ENCODE measurements at places on chromosomes 11 and 22.

DNA sequence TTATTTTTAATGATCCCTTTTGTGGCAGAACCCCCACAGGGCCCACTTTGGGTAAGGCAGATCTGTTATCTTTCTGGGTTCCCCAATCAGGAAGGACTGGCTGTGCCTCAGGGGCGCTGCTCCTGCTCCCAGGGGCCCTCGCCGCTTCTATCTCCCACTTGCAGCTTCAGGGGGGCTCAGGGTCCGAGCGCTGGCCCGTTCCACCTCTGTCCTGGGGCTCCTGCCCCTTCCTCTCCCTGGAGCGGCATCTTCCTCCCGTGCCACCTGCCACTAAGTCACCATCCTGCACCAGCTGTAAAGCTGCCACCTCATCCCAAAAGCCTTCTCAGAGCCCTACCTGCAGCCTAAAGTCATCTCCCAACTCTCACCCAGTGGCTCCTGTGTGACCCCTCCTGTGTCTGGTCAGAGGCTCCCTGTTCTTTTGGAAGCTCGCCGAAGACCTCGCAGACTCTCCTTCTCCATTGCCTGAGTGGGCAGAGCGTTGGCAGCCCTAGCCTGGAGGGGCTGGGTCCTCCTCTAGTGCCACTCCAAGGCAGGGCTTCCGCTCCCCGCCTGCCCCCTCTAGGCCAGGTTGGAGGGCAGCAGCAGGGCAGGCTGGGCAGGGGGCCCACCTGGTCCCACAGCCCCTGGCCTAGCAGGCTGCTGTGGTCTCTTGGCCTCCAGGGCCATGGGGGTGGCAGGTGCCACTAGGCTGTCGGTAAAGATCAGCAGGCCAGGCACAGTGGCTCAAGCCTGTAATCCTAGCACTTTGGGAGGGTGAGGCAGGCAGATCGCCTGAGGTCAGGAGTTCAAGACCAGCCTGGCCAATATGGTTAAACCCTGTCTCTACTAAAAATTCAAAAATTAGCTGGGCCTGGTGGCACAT is 106.7 kb downstream of the MORC2 start:
- DNase-seq: no peak

DNA sequence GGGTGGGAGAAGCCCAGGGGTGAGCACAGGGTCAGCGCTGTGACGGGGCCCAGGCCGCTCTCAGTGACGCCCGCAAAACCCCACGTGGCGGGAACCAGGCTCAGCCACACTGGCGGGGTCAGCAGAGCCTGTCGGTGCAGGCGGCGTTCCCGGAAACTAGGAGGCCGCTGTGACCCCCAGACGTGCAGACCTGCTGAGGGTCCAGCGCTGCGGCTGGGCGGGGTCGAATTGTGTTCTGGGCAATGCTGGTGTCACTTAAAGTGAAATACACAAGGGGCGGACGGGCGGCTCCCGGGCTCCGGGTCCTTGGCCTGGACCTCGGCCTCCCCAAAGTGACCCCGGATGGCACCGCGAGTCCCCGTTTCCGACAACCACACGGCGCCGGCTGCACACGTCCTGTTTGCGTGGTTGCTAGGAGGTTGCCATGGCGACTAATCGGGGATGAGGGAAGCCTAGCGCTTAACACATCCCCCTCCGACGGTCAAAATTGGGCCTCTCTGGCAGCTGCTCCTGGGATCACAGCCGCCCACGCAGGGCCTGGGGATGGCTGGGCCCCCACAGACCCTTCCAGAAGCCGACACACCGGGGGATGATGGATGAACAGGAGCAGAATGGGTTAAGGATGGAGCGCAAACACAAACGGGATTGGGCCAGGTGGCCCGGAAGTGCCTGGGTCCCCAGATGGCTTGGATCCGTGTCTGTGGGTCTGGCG is 81.7 kb upstream of the PRR5 start:
- DNase-seq: peak; percentile 38

DNA sequence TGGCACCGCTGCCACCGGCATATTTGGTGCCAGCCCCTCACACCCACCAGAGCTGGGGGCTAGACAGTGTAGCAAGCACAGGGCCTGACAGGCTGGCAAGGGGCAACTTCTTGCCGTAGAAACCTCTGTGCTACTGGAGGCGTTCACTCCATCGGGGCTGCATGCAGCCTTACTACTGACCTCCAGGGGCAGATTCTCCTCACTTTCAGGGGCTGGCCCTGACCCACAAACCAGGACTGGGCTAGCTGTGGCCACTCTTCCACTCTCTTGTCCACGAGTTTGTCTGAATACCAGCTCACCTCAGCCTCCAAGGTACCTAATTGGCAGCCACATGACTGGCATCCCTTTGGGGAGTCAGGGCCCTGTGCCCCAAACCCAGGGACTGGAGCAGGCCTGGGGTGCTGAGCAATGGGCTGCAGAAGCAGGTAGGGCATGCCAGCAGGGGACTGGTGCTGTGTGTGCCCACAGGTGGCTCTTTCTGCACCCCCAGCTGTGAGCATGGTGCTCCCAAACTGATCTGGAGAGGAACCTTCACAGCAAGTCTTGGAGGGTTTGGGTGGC is 2.1 kb upstream of the LMO1 start:
- DNase-seq: no peak

DNA sequence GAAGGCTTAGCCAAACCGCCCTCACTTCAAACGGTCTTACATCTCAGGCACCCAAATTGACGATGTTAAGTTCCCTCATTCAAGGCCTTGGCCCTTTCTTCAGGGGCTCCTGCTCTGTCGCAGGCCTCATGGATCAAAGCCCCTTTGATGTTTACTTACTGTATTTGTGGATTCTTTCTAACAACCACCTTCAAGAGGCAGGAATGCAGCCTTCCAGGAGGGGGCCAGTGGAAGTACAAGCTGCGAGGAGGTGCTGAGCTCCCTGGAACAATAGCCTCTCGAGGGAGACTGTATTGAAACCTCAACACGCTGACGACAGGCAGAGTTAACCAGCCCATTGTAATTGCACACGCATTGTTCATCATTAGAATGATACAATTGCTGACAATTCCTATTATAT is 209.1 kb downstream of the ST3GAL4 start:
- DNase-seq: no peak

DNA sequence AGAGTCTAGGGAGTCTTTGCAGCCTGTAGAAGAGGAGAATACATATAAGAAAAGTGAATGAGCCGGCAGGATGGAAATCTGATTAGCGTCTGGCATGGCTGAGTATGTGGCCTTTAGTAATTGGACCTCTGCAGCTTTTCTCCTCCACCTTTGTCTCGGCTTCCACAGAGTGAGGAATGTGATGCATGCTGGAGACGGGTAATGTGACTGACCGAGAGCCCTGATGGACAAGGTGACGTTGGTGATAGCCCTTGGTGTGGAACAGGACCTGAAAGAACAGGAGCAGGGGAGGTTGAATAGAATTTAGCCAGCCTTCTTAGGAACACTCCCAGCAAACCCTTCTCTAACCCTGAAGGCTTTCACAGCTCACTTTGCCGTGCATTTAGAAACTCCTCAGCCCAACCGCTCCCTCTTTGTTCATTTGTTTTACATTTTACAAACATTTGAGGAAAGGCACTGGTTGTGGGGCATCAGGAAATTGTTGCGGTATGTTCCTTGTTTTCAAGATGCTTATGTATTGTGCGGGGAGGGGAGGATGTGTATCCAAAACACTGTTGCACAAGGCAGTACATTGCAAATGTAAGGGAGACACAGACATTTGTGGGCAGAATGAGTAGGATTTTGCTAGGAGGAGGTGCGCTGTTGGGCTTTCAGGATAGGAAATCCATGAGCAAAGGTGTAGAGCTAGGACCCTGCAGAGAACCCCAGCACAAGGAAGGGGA is 6.9 kb downstream of the GTPBP1 start:
- no peak for DNase-seq

DNA sequence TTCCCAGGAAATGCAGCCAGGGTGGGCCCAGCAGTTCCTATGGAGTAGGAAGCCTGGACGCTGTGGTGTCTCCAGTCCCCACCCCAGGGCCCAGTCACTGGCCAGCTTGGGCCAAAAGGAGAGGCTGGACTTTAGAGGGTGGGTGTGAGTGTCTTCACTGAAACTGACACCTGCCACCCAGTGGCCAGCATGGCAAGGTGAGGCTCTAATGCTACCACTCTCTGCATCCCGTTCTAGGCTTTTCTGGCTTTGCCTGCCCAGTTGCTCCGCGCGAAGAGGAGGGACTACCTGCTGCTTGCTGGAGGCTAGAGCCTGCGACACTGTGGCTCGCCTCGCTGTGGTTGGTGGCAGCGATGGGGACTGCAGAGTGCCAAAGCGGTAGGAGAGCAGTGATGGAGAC is 35.4 kb downstream of the C22orf42 start:
- DNase-seq: no peak

DNA sequence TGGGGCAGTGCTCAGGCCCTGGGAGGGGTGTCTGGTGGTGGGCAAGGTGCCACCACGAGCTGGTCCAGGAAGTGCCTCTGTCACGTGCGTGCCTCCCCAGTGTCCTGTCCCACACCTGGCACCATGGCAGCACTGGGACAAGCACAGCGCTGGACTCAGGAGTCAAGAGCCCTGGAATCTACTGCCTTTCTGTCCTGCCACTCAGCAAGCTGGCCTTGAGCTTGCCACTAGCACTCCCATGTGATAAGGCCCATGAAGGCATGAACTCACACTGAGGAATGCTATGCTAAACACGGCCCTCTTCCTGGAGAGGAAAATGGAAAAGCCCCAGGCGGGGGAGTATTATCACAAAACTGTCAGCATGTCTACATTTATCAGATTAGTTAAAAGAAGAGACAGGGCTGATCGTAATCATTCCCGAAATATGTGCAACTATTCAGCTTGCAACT is 50.7 kb upstream of the SLC35C1 start:
- DNase-seq: no peak

DNA sequence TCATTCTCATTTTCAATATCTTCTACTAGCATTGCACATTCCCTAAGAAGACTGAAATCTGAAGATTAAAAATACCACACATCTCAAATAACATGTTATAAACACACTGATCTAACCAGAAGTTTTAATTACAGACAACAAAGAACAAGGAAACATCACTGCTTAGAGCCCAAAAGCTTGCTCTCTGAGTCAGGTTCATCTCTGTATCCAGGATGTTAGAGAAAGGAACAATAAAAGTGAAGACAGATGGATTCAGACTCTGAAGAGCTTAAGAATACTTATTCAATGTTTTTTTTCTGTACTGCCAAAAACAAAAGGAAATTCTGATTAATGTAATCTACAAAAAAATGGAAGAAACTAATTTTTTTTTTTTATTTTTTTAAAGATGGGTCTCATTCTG is 16.5 kb downstream of the RDX start:
- no peak for DNase-seq

DNA sequence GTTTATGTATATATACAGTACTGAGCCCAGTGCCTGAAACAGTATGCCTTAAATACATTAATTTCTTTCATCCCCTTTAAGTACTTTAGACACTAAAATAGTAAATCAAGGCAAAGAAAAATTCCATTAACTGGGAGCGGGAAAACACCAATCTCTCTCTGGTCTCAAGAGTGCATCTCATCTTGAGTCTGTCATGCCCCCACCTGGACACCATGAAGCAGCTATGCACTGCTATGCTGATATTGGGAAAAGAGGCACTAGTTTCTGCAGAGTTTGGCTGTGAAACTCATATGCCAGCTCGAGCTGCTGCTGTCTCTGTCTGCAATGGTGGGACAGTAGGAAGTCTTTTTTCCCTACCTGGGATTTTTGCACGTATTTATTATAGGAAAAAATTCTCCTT is 754.4 kb upstream of the RAG2 start:
- DNase-seq: no peak

DNA sequence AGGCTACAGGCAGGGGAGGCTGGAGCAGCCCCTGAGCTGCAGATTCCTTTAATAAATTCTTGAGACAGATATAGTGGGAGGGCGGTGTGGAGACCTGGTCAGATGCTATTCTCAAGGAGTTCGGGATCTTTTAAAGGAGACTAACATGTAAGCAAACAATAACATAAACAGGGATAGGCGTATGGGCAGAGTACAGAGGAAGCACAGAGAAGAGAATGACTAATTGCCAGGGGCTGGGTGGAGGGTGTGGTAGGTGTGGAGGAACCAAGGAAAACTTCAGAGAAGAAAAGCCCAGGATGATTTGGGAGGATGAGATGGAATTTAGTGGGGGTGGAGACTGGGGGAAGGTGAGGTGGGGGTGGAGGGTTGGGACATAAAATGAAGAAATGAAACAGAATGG is 9.7 kb upstream of the HEPHL1 start:
- no peak for DNase-seq

DNA sequence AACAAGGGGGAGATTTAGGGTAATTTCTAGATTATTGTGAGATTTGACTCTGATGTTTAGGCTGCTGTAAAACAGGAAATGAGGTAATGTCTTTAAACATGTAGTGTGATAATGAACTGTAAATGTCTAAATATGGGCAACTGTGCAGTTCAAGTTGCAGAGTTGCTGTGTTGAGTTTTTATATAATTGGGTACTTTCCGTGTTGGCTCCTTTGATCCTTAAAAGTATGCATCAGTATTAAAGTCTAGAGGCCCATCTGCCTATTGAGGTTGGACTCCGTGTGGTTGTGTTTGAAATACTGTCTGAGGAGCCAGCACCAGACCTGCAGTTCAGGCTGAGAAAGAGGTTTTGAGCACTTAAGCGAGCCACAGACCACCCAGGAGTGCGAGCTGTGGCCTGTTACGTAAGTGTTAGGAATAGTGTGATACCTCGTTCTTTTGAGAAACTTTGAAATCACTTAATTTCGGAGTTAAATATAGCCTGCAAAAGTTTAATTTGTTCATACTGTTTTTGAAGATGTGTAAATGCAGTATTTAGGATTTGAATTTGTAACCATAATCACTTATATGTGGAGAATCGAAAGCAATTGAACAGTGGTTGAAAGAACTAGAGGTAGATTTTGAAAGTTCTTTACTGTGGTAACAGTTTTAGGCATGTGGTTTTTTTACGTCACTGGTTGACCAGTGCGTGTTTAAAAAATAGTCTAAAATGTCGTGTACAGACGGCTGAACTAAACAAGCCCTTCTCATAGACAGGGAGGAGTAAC is 9.0 kb downstream of the FAM118A start:
- no peak for DNase-seq

GRCh38 chr11:8204596-8204995 is 35.8 kb upstream of the RIC3 start:
- DNase-seq: no peak

DNA sequence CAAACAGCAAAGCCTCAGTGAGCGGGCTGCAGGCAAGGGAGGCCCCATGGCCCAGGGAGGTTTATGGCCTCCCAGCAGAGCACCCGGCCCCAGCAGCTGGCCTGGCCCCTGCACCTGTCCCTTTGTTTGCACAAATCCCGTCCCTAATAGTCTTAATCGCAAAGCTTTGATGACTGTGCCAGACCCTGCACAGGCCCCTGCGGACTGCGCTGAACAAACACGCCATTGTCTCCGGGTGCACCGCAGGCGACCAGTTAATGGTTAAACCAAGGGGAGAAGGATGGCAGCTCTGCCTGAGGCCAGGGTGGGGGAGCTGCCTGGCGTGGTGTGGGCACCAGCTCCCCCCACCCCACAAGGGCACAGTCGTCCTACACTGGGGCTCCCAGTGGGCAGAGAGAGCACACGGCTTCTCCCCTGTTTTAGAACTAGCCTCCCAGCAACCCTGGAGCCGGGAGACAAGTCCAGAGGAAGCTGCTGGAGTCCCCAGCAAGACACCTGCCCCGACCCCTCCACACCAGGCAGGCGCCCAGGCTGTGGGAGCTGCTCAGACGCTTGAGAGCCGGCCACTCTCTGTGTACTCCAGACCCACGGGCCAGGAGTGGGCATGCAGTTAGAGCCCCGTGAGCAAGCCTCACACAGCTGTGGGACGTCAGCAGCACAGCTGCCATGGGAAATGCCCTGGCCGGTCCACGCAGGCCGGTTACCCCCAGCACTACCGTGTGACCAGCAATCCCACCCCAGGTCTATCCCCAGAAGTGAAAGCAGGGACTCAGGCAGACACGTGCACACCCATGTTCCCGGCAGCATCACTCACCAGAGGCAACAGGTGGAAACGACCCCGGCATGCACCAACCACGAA is 39.7 kb upstream of the TH start:
- DNase-seq: no peak
